Keratinocyte (primary cell): ENCODE measurements at places on chromosomes 4 and X.

DNA sequence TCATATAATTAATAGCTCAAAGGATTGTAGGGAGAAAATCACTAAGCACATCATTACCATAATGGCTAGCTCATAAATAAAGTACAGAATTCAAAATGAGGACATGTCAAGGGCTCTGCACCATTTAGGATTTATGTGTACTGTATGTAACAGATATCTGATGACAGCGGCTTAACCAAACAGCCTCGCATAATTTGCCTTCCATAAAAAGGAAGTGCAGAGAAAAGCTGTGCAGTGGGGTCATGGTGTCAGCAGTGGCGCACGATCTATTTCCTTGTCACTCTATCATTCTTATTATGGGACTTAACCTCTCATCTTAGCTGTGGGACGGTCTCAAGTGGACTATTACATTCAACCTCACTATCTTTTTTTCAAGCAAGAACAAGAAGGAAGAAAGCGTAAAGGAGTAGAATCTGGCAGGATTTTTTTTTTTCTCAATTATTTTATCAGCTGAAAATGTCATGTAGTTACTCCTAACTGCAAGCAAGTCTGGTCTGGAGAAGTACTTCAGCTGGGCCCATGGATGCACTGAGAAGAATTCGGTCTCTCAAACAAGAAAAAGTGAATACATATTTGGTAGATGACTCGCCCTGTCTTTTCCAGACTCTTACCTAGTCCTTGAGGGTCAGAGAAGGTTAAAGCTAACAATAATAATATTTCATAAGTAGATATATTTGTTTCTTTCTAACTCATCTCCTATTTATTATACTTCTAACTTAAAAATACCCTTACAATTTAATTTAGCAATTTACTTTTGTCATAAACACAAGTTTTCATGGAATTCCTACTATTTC is 94.6 kb downstream of the COX18 start:
- no peak overlapping the region for H3K27ac ChIP-seq
- H3K27me3 ChIP-seq, result no peaks in the 10 kb centered on the region
- H3K4me3 ChIP-seq, result no peak overlapping the region
- no peaks in the 10 kb centered on the region for H3K36me3 ChIP-seq
- H3K4me1 ChIP-seq, result peaks cover 12% of the 10 kb centered on the region

GRCh38 chr4:87071401-87071800 is 136.6 kb downstream of the AFF1 start:
- H3K4me1 ChIP-seq, result peaks cover 21% of the 10 kb centered on the region
- H3K27ac ChIP-seq, result no peak overlapping the region
- H3K36me3 ChIP-seq, result no peaks in the 10 kb centered on the region
- no peak overlapping the region for H3K4me3 ChIP-seq
- DNase-seq, result no peak

DNA sequence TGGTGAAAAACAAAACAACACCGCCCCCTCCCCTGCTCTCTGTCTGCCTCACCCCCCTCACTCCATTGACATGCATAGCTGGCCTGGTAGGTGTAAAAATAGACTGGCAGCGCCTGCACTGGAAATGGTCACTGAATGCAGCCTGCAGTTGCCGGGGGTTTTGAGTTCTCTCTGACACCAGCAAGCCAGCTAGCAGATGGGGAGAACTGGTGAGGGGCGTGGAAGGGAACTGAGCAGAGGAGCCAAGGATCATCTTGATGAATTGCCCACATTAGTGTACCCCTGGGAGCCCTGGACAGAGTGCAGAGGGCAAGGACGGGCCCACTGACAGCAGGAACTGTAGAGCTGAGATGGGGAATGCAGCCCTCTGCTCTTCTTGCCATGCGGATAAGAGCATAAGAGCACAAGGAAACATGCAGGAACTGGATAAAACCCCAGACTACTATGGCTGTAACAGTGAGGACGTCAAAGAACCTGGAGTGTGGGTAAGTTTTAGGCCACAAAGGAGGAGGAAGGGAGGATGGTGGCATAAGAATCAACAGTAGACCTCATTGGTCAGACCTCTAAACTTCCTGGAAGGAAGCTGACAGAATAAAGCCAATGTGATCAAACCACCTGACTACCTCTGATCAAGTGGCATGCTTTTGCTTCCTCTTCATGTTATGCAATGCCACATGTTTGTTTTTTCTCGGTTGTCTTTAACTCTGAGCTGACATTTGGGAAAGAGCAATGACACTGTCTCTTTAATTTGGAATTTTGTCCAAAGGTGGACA is 96.3 kb downstream of the ANK2 start:
- H3K4me3 ChIP-seq, result no peak overlapping the region
- no peak for DNase-seq
- H3K27ac ChIP-seq, result no peak overlapping the region
- no peaks in the 10 kb centered on the region for H3K36me3 ChIP-seq

DNA sequence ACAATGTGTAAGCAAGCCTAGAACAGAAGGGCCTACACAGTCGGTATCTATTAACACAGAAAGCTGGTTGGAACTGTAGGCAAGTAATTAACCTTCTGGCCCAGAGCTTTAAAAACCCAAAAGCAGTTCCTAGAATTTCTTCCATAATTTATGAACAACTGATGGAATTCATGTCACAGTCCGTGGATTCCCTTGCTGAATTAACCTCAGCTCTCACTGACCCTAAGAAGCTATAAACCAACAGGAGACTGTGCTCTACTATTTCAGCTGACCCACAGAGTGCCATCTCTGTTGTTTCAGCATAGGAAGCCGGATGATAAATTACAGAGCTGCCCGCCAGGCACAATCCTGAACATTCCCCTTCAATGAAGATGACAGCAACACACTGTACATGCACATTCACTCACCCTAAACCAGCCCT is 157.3 kb downstream of the PRDM5 start:
- DNase-seq, result no peak
- H3K4me3 ChIP-seq, result no peak overlapping the region
- no peaks in the 10 kb centered on the region for H3K36me3 ChIP-seq
- no peak overlapping the region for H3K27ac ChIP-seq

- H3K4me3 ChIP-seq, result no peak overlapping the region
- H3K4me1 ChIP-seq, result no peaks in the 10 kb centered on the region
These were observed 25.9 kb upstream of the CPLX1 start for GRCh38 chr4:851701-852430.

DNA sequence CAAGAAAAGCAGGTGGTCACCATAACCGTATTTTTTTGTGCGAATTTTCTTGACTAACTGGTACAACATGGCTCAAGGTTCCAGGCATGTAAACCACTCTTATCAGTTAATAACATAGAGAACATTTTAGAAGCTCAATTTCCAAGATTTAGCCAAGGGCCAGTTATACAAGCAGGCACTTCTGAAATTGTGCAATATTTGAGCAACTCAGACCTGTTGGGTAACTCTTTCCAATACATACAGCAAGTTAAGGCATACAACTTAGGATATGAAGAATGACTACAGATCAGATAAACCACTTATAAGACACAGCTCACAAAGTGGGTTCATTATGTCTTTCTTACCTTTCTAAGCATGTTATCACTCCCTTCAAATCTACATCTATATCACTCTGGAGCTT is 43.9 kb downstream of the ZNF280C start:
- H3K27me3 ChIP-seq, result no peaks in the 10 kb centered on the region
- DNase-seq, result no peak

DNA sequence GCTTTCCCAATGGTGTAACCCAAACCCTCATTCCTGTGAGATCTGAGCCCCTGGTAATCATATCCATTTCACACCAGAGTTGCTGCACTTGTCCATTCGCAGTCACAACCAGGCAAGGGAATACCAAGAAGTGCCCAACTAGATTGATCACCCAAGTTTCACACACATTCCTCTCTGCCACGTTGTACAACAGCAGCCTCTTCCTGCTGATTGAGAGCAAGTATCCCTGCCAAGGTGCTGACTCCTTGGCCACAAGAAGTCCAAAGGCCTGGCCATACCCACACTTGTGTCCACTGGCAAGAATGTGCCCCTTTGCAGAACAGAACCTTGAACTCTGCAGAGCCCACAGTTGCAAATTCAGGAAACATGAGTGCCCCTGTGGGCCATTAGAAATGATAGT is 6.5 kb upstream of the ACOT9 start:
- no peaks in the 10 kb centered on the region for H3K4me1 ChIP-seq
- DNase-seq, result no peak
- H3K27ac ChIP-seq, result no peak overlapping the region
- H3K27me3 ChIP-seq, result no peaks in the 10 kb centered on the region
- H3K4me3 ChIP-seq, result no peak overlapping the region

DNA sequence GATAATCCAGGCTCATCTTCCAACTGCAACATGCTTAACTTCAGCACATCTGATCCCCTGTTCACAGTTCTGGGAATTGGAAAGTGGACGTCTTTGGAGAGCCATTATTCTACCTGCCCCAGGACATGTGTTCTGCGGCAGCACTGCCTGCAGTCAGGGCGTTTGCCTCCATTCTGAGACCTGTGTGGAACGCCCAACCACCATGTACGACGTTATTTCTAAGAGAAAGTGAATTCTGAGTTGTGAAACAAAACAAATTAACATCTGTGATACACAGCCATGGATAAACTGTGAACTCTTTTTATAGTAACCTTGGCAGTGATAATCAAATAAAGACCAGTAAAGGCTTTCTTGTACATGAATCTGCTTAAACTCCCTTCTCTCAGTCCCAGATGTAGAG is 195.8 kb downstream of the AASDH start:
- no peaks in the 10 kb centered on the region for H3K27me3 ChIP-seq
- H3K4me1 ChIP-seq, result no peaks in the 10 kb centered on the region
- DNase-seq, result no peak
- H3K4me3 ChIP-seq, result no peak overlapping the region

DNA sequence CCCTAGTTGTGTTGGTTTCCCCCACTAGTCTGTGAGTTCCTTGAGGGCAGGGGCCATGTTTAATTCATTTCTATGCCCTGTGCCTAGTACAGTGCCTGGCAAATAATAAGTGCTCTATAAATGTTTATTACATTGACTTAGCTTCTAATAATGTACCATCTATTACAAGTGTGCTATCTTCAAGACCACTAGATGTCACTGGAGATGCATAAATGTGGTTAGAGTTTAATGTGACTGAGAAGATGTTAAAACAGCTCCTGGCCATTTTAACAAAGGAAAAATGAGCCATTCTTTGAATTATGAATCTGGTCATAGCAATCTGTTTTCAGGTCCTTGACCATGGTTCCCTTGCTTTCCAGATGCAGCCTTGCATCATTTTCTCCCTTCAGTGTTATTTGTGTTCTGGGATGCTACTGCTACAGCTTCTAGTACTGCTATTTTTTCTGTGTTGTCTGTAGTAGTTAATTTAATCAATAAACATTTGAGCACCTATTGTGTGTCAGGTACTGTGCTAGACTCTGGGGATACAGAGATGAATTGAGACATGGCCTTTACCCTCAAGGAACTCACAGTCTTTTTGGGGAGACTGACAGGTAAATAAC is 43.2 kb downstream of the SLC9A6 start:
- no peak for DNase-seq
- no peak overlapping the region for H3K4me3 ChIP-seq
- H3K27ac ChIP-seq, result no peak overlapping the region
- peaks cover 5% of the 10 kb centered on the region for H3K36me3 ChIP-seq
- no peaks in the 10 kb centered on the region for H3K27me3 ChIP-seq

DNA sequence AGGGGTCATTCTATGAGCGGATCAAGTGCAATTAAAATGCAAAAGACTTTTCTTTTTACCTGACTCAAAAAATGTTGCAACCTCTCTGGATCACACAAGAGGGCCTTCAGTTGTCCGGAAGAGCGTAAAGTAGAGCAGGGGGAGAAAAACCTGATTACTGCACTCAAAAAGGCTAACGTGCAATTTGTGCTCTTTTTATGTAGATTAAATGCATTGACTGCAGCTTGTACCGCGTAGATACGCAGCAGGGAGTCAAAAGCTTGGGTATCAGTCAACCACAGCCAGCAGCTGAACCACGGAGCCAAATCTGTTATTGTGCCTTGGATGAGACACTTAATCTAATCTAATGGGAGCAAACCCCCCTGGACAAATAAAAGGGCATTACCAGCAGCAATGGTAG is 107.3 kb upstream of the RAI2 start:
- H3K36me3 ChIP-seq, result no peaks in the 10 kb centered on the region
- H3K4me3 ChIP-seq, result no peak overlapping the region
- no peak overlapping the region for H3K27ac ChIP-seq
